ENCODE measurements at places on chromosomes 11 and 22.

DNA sequence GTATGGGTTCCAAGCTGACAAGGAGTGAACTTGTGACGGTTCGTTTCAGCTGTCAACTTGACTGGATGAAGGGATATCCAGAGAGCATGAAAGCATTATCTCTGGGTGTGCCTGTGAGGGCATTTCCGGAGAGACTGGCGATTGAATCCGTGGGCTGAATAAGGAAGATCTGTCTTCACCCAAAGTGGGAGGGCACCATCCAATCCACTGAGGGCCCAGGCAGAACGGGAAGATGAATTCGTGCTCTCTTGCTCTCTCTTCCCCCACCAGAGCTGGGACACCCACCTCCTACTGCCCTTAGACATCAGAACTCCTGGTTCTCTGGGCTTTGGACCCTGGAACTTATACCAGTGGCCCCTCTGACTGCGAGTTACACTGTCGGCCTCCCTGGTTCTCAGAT, 15.5 kb upstream of the CD81 start:
- no peak for DNase-seq

GRCh38 chr22:30985561-30986208, 16.6 kb downstream of the TUG1 start:
- no peak for DNase-seq

DNA sequence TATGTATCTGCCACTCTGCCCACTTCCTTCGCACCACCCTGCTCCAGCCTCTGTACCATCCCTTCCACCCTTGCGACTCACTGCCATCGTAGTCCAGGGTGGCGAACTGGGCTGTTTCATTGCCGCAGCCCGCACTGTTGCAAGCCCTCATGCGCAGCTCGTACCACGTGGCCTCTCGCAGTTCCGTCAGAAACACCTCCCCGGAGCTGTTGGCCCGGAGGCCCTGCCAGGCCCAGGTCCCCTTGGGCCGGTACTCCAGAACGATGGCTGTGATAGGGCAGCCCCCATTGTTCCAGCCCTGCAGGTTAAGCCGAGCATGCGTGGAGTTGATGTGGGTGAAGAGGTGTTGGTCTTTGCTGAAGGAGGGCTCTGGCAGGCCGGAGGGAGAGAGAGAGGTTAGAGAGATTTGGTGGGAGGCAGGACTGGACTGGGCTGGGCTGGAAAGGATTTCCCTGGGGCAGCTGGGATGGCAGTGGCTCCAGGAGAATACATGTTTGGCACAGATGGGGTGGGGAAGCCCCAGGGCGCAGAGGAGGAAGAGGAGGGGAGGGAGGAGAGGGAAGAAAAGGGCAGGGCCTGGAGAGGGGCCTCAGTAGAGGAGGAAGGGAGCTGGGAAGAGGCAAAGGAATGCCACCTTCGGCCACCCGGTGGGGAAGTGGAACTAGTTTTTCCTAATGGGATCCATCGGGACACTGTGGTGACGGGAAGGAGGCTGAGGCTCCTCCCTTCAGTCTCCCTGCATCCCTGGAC, 109.6 kb downstream of the CEP164 start:
- no peak for DNase-seq

DNA sequence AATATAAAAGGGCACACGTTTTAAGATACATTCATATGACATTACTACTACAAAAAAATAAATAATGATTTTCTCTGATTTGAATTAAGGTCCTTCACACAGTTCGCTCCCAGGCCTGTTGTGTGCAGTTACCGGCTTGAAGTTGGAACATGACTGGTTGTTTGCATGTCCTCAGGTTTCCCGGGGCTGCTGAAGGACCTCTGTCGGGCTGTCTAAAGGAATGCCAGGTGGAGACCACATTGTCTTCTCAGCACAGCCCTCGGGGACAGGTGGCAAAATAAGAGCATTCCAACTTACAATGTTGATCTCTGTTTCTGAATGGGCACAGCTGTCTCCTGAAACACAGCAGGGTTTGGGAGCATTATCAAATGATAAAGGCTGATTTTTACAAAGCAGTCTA, 14.9 kb downstream of the VSIG10L2 start:
- no peak for DNase-seq

GRCh38 chr22:26226538-26227297, 57.5 kb downstream of the SEZ6L start:
- DNase-seq, result peak; percentile 19

GRCh38 chr22:50189184-50189848, 3.6 kb downstream of the TRABD start:
- DNase-seq, result no peak

GRCh38 chr11:59053387-59053786, 32.7 kb upstream of the GLYATL1B start:
- DNase-seq, result peak; percentile 31

DNA sequence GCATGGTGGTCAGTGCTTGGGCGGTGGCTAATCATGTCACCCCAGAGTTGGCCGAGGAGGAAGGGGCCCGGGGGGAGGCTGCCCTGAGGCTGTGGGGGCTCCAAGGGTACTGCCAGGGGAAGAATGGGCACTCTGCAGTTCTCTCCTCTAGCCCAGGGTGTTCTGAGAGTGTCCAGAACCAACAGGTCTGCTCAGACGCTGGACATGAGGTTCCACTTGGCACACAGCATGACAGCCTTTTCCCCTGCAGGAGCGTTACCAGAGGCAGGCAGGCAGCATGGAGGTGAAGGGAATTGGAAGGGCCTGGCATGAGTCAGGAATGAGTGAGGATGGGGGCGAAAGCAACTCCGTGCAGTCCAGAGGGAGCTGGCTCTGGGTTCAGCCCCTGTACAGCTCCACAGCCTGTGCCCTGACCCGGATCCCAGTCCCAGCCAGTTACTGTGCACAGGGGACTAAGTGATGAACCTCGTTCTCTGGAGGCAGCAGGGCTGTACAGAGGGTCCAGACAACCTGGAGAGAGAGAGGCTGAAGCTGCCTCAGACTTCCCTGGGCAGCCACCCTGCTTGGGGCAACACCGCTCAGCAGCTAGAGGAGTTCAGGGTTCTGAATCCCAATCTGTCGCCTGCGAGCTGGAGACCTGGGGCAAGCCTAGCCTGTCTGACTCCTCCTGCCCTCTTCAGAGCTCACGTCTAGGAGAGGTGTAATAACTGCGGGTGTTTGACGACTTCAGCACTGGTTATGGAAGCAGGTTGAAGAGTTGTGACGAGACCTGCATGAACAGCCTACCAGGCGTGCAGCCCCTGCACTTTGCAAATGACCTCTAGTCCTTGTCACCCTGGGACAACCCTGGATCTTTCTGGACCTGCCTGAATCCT, 14.7 kb upstream of the TUB start:
- DNase-seq, result no peak

DNA sequence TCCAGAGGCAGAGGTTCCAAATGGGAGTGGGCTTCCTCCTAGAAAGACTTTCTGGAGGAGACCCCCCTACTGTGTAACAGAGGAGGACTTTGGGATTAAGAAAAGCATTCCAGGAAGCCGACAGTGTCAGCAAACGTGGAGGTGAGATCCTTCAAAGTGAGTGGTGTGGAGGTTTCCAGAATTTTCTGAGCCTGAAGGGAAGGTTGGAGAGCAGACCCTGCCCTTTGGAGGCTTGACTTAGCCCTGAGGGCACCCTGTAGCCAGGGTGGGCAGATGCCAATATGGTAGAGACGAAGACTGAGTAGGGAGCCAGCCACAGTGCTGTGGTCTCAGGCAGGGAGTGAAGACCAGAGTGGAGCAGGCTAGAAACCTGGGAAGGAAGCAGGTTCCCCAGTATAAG, 1.8 kb upstream of the KLHL22 start:
- no peak for DNase-seq

DNA sequence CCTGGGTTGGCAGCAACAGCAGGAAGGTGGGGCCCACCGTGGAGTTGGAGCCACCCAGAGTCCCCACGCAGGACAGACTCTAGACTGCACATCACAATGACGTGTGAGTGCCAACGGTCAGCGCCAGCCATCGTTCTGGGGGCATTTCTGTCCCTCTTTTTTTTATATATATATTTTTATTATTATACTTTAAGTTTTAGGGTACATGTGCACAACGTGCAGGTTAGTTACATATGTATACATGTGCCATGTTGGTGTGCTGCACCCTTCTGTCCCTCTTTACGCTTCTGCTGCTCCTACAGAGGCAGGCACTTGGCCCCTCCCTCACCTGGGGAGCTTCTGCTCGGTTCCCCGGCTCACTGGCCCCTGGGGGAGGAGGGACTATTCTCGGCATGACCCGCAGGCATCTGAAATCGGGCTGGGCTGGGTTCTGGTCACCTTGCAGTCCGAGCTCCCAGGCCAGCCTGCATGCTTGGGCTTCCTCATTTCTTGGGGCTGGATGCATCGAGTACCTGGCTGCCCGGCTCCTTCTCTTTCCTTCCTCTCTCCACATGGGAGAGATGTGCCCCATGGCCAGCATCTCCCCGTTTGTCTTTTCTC, 787.4 kb downstream of the TBC1D22A start:
- no peak for DNase-seq

GRCh38 chr11:2525941-2526807, 81.4 kb downstream of the KCNQ1 start:
- no peak for DNase-seq

DNA sequence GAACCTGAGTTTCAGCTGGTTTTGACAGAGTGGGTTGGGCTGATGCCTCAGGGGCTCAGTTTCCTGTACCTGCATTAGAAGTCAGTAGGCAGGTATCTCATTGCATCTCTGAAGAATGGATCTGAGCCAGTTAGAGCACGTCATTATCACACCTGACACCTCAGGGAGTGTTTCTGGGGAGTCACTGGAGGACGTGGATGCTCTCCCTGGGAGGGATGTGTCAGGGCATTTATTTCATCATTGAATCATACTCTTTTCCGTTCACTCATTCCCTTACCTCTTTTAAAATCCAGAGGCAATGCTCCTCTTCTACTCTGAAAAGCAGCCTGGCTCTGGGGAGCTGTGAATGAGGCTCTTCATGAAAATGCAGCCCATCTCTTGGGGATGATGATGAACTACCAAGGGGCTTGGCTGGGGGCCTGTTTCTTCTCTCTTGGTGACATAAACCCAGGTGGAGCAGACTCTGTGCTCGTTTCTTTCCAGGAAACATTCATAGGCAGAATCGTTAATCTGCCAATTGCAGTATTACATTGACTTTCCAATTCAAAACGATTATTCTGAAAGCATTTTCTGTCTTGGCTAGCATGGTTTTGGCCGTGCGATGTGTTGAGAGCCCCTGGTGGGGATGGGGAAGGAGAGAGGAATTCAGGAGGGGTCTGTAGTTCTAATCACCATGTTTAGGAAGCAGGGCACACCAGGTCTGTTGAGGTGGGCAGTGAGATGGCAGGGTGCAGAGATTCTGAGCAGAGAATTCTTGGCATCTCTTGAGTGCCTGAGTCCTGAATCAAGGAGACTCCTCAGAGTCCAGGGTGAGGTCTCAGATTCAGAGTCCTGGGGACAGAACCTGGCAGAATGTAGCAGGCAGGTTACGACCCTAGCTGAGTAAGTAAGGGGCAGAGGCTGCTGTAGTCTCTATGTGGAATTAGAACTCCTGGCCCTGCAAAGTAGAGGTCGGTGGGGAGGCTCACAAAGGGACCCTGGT, 12.6 kb downstream of the PARVA start:
- no peak for DNase-seq

- DNase-seq, result no peak
These were observed 17.2 kb downstream of the FRMD8 start for GRCh38 chr11:65403607-65404121.

- no peak for DNase-seq
These were observed 44.6 kb upstream of the WNT7B start for GRCh38 chr22:46021577-46021976.

DNA sequence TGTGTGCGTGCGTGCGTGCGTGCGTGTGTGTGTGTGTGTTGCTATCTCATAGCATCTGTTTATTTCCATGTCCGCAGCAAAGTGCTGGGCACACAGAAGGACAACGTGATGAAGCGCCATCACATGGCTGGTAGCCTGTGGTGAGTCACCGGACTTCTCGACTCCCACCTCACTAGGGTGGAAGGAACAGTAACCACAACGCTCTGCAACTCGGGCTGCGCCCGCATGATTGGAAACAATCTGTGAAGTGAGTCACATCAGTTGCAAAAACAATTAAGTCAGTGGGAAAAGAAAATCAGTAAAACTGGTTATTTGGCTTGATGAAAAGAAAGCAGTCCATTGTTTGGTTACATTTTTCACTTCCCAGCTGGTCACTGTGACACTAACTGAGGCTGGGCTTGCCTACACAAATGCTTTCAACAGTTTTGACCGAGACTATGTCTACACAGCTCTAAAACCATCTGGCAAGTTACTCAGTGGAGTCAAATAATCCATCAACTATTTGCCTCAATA, 437.3 kb upstream of the CADM1 start:
- DNase-seq, result no peak

DNA sequence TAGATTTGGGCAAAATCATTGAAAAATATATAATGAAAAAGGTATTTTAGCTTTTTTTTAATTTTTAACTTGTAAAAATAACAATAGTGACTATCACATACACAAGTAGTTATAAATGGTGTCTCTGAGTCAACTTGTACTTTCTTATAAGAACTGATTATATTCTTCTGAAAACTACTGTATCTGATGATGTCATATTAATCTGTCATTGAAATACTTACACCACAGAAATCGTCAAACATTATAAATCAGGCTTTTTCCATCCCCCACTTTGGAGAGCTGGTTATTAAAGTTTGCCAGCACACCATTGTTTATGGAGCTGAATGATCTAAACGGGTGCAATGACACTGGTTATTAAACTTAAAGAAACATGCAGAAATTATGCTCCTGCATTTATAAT, 1259.6 kb upstream of the CNTN5 start:
- no peak for DNase-seq

GRCh38 chr22:46027211-46028105, 50.5 kb upstream of the WNT7B start:
- peak; percentile 72 for DNase-seq

Data from brain (organoid and tissue), 16 donors.